ENCODE measurements at places on chromosomes 2 and 18. TPM values are rescaled to one million over a fixed set of nuclear protein-coding genes. Genes with fewer than 3 reads are reported as not detected.

RPRM gene
- not detected for total RNA-seq

CGREF1 gene
- total RNA-seq: 0.28 TPM

ATOH8 gene
- total RNA-seq: 7.9 TPM

DLX1 gene
- total RNA-seq: 0.36 TPM

MGAT5 gene
- total RNA-seq: 47.8 TPM

ITPRIPL1 gene
- total RNA-seq: 1.4 TPM

RAB17 gene
- total RNA-seq: not detected

IL1RL2 gene
- 0.28 TPM for total RNA-seq

LHCGR gene
- total RNA-seq: under 0.01 TPM

UPP2 gene
- total RNA-seq: not detected
